ENCODE measurements at places on chromosomes 2 and 18.

- no peak for DNase-seq
Measured at GRCh38 chr18:75378376-75379315, 48.9 kb downstream of the SMIM21 start.

DNA sequence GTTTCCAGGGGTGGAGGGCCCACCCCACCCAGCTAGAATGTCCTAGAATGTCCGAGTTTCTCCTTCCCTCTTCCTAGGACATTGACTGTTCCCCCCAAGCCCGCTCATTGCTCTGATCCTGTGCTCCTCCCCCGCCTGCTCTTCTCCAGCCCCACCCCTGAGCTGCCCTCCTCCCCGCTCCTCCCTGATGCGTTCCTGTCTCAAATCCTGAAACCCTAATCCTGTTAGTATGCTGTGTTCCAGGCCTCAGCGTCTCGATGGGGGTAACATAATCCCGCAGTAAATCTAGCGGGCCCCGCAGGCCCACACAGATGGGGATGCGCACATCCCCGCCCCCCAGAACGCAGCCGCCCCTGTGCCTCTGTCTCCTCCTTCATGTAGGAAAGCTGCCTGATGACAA is 51.3 kb downstream of the NRP2 start:
- DNase-seq: no peak

- no peak for DNase-seq
Measured at GRCh38 chr2:4369826-4370419, 666.5 kb downstream of the DCDC2C start.

- DNase-seq: no peak
Measured at GRCh38 chr18:43692099-43692690, 414.9 kb upstream of the SYT4 start.

- no peak for DNase-seq
Measured at GRCh38 chr2:9769171-9770005, 73.9 kb upstream of the TAF1B start.
